Activated naive CD4-positive, alpha-beta T cell treated with anti-CD3 and anti-CD28 coated beads for 36 hours (primary cell): ENCODE measurements at places on chromosomes 4 and X. TPM values are rescaled to one million over a fixed set of nuclear protein-coding genes. Genes with fewer than 3 reads are reported as not detected.

- no peak for DNase-seq
Measured at GRCh38 chr4:165613581-165613980, 234.8 kb downstream of the CPE start.

DNA sequence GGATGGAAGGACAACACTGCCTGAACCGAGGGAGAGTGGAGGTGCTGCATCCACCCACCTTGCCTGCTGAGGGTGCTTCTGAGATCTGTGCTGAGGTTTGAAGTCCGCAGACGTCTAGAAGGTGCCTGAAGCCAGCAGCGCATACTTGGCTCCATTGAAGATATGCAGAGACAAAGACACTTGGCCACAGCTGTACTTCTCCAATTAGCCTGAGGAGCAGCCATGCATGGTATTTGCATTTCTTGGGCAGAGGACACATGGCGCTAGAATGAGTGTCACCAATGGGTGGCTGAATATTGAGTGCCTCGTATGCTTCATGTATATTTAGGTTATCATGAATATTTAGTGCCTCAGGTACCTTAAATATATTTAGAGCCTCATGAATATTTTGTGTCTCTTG, 128.7 kb upstream of the ATP6AP2 start:
- DNase-seq = no peak

DNA sequence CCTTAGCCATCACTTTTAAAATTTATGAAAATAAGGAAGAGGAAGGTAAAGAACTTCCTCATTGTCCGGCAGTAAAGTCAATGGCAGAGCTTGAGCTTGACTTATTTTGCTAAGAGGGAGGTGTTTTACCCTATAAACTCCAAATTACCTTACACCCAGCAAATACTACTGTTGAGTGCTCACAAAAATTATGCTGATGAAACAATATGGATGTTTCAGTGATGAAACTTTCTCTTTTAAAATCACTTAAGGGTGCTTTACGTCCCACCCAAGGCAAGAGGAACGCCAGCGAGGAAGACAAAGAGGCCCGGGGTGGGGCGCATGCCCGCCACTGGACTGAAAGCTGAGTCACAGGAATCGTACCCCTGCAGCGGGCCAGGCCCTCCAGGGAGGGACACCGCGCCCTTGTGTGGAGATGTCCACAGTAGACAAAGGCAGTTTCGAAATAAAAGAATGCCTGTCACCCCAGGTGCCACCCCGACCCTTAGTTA, 560 bp upstream of the TMSB4X start:
- peak; percentile 72 for DNase-seq

DNA sequence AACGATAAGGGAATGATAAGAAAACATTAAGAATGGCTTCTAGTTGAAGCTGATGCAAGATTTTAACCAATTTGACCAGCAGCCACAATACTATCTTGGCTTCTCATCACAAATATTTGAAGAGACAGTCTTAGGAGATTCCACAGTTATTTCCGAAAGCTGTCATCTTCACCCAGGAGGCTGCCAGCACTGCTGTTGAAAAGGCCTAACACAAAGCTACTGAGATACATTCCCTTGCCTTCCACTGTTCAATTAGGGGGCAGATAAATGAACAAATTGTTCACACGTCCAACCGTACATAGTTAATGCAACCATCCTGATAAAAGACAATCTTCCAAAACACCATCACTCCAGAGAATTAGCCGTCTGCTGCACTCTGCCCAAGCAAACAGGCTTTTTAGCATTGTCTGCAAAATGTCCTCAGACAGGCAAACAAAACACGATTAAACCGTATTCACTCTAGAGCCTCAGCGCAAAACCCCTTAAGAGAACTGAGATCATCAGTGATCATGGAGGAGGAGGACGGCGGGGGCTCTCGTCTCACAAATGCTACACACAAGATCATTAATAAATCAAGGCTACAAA, 189.8 kb upstream of the PSAPL1 start:
- no peak for DNase-seq

DNA sequence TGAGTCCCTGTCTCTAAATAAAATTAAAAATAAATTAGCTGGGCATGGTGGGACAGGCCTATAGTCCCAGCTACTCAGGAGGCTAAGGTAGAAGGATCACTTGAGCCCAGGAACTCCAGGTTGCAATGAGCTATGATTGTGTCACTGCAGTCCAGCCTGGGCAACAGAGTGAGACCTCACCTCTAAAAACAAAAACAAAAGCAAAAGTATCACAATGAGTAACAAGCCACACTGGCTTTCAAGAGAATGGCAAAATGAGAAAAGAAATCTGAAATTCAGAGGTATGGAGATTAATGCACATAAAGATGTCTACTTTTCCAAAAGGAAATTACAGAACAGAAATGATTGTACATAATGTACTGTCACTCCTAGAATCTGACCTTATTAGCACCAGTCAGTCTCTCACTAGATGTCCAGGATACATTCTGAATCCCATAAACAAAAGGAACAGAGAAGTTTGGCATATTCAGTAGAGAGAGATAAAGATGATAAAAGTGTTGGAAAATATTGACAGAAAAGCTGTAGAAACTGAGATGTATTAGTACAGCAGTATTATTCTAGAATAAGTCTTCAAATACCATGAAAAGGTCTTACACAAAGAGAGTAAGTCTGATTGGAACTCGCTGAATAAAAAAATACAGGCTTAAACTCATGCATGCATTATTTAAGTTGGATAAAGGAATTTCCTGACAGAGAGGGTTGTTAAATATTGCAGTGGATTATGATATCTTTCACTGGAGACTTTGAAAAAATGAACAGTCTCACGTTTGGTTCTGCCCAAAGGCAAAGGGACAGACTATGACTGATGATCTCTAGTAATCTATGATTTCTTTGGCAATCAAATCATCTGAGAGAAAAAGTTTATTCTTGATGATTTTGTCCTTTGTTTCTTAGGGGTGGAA, 102.5 kb downstream of the SH3RF1 start:
- DNase-seq = no peak

- no peak for DNase-seq
Measured at GRCh38 chr4:122777846-122778673, 45.6 kb downstream of the BBS12 start.

- no peak for DNase-seq
Measured at GRCh38 chr4:70041652-70042286, 8.5 kb upstream of the HTN1 start.

DNA sequence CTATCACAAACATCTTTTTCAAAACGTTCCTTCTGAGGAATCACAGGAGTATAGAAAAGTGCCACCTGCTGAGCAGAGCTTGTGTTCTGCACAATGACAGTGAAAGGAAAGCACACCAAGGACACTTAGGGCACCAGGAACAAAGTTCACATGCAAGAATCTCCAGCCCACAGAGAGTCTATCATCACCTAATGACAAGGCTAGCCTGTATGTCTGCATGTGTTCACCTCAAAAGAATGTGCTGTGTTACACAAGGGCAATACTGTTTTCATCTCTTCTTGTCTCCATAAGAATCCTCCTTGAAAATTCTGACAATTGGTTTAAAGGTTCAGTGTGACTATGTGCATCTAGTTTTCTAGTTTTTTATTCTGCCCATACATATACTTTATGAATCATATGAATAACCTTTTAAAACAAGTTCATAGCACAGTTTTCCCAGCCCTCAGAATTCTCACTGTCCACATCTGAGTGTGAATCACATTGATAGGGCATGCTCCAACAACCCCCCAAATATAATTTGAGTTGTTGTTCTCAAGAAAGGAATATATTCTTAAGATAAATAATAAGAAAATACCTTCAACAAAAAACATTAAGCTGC, 118.0 kb downstream of the PWWP3B start:
- DNase-seq = no peak

DNA sequence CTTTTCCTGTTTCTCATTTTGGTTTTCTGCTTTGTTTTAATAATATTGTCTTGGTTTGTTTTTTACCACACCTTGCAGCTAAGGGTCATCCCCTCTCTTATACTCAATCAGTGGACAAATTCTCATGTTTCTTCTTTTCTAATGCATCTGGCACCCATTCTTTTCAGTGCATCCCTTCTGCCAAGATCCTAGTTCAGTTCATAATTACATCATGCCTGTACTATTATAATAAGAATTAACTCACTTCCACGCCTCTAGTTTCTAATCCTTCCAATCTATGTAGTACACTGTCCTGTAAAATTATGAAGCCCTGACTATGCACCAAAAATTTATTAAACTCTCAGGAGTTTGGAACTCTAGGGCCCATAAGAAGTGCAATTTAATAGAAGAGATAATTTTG, 126.1 kb downstream of the FAT4 start:
- DNase-seq = no peak

DNA sequence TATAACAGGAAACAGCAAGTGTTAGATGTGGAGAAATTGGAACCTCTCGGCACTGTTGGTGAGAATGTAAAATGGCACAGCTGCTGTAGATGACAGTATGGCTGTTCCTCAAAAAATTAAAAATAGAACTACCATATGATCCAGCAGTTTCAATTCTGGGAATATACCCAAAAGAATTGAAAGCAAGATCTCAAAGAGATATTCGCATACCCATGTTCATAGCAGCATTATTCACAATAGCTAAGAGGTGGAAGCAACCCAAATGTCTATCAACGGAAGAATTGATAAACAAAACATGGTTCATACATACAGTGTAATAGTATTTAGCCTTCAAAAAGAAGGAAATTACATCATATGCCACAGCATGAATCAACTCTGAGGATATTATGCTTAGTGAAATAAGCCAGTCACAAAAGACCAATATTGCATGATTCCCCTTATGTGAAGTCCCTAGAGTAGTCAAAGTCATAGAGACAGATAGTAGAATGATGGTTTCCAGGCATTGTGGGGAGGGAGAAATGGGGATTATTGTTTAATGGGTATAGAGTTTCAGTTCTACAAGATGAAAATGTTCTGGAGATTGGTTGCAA, 467.7 kb downstream of the IDS start:
- no peak for DNase-seq

- DNase-seq = no peak
Measured at GRCh38 chrX:39900777-39901170, 197.0 kb downstream of the BCOR start.

DNA sequence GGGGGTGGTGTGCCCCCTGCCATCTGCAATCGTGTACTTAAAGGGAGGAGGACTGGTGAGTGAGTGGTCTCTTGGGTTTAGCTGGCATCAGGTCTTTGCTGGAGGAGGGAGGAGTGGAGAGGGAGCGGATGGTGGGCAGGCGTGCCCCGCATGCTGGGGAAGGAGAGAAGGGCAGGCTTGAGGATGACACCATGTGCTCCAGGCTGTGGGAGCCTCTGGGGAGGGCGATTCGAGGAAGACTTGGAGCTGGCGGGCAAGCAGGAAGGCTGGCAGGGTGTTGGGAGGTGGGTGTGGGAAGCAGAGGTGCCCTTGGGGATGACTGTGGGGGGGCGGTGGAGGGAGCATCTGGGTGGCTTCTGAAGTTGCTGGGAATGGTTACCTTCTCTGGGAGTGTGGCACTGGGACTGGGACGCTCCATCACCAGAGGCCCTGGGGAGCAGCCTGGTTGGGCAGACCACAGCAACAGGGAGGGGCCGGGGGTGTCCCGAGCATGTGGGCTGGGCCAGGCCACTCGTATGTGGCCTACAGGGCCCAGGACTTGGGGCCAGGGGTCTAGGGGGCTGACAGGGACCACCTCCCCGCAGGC, 30.8 kb upstream of the AFAP1 start:
- DNase-seq = no peak

DNA sequence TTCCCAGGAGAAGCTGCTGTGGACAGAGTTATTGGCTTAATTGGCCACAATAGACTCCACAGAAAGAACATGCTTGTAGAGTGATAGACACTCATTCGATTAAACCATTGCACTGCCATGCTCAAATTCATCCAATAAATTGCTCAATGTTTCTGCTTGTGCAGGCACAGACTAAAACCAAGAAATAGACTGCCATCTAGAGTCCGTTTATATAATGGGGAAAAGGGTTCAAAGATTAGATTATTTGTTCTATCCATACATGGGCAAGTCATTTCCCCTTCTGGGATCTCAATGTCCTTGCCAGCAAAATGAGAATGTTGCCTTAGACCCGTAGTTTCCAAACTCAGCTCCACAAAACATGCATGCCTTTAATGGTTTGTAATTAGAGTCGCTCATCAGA, 8.7 kb downstream of the SMIM10 start:
- no peak for DNase-seq

DNA sequence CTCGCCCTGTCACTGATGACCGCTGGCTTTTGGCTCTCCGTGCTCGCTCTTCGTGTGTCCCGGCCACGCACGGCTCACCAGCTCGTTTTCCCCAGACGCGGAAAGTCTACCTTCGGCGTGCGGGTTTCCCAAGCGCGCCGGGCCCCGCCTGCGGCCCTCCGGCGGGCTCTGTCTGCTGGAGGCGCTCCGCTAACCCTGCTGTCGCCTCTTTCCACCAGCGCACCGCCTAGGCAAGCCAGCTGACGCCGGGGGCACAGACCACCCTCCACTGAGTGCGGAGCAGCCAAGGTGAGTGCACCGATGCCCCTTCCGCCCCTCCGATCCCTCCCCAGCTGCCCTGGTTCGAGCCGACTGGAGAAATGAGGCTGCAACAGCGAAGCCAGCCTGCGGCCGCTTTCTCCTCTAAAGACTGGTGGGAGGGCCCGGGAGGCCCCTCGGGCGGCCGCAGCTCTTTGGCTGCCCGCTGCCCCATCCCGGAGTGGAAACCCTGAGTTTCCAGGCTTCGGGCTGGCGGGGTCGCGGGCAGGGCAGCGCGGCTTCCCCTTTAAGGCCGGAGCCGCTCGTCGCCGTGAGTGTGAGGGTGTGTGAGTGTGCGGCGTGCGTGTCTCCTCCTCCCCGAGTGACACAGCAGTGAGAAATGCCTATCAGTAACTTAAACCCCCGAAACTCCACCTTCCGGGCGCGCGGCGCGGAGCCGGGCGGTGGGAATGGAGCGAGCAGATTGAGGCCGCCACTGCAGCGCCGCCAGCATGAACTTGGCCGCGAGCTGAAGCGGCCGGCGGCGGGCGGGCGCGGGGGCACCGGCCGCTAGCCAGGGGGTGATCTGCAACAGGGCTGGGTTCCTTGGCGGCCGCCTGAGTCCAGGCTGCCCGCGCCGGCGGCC, at the start of gene MAMLD1:
TSS of gene MAMLD1 (plus strand) at position 719 of the 883 bp plus-strand sequence. CDS start 82,200 bp downstream, outside the sequence.
- DNase-seq = peak; percentile 57

GRCh38 chr4:165718660-165719059, 154.4 kb upstream of the TLL1 start:
- DNase-seq = no peak

Gene NR0B1
- not detected for total RNA-seq

Gene F9
- total RNA-seq = not detected

Gene RAI2
- 0.59 TPM for total RNA-seq

Gene NPY5R
- total RNA-seq = not detected

Gene PIN4
- 5.6 TPM for total RNA-seq

Gene MAGEB17
- total RNA-seq = not detected

Gene DMD
- total RNA-seq = 0.14 TPM

Gene CT45A5
- total RNA-seq = not detected

Gene MAP9
- 5.3 TPM for total RNA-seq
